ENCODE measurements at places on chromosomes 5 and 9.

DNA sequence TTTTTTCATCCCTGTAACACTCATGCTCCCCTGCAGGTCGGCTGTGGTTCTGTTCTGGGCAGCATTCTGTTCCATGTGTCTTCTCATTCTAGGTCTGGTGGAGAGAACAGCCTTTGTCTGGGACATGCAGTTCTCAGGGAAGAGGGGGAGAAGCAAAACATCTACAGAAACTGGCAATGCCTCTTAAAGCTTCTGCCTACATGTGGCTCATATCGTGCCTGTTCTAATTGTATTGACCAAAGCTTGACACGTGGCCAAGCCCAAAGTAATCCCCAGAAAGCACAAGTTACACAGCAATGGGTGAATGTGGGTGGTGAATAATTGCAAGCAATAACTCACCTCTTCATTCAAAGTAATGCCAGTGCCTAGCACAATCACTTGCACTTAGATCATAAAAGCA, 218.2 kb upstream of the IL12B start:
- DNase-seq, result no peak

DNA sequence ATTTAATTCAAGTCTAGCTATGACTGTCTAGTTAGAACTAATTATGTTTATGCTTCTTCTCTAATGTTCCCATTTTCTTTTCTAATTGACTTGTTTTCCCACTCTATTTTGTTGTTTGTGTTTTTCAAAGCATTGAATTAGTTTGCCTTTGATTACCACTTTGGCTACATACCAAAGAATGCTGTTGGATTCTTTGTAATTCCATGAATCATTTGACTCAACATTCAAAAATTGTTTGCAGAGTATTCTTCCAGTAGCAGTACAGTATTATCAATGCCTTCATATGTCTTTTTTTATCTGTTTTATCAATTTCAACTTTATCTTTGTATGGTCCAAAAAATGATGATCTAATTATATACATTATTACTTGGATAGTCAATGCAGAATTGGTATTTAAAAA, 288.7 kb downstream of the RFX3 start:
- DNase-seq, result no peak

- DNase-seq, result no peak
Measured at GRCh38 chr9:134827559-134827958, 53.1 kb upstream of the FCN2 start.

DNA sequence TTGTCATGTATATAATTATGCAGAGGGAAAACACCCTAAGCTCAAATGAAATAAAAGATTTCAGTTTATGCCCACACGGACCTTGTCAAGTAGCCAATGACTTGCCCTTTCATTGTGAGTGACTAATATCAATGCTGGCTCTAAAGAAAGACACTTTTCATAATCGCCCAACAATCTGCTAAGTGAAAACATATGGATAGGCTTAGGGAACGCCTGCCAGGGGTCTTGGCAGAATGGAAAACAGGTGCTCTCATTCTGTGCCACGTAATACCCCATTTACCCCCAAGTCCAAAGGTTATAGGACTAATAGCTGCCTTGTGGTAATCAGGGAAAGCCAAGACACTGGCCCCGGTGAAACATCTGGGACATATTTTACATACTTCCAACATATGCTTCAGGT, 157.7 kb downstream of the SLF1 start:
- no peak for DNase-seq

DNA sequence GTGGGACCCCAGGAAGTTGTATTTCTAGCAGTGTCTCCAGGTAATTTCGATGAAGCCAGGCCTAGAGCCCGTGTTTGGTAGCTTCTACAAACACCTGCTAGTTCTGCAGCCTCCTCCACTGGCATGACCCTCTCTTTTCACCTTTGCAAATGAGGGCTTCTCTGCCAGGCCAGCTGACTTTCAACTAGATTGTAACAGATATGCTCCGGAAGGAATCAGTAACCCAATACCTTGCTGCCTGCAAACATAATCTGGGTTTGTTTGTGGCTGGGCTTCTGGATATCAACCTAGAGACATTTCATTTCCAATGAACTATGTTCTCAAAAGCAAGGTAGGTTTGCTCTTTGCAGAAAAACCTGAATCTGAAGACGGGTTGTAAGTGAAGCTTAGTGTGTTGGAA, 354.8 kb downstream of the DMRT2 start:
- DNase-seq, result no peak

DNA sequence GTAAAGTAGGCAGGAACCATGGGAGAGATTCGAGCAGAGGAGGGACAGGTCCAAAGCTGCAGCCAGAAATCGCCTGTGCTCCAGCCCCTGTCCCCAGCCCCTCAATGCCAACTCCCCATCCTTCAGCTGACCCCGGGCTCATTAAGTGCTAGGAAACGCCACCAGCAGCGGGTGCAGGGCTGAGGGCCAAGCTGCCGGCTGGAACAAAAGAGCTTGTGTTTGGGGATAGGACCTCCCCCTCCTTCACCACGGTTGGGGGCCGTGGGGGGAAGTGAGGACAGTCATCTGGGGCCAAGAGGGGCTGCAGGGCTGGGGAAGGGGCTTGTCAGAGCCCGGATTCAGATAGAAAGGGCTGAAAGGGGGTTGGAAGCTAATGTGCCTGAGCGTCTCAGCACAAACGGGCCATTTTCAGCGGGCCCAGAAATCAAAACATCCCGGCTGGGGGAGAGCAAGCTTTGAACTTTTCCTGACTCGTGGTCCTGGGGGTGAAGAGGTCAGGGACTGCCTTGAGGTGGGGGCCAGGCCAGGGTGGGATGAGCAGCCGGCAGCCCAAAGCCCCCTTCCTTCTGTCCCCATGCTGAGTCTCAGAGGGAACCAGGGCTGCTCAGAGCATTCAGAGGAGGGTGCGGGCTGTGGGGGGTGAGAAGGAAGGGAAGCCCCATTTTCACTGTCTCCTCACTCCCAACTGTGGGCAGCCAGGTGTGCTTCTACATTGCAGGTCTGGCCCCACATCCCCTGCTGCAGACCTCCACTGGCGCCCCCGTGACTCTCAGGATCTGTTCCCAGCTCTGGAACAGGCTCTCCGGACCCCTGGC, 69.4 kb upstream of the DAB2IP start:
- no peak for DNase-seq

DNA sequence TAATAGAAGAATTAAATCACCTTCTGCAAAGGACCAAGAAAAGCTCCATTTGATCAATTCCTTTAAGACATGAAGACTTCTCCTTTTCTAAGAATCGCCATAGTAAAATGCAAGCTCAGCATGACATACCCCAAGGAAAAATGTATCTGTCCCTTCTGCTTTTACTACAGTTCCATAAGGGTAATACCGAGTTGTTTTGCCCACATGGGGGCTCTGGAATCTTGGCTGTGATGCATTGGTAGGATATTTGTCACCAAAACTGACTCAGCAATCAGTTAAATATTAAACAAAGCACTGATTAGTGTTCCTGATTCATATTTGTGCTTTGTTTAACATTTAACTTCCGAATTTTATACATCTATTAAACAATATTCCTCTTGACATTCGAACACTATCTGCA, 24.3 kb upstream of the KCNIP1 start:
- DNase-seq, result no peak

DNA sequence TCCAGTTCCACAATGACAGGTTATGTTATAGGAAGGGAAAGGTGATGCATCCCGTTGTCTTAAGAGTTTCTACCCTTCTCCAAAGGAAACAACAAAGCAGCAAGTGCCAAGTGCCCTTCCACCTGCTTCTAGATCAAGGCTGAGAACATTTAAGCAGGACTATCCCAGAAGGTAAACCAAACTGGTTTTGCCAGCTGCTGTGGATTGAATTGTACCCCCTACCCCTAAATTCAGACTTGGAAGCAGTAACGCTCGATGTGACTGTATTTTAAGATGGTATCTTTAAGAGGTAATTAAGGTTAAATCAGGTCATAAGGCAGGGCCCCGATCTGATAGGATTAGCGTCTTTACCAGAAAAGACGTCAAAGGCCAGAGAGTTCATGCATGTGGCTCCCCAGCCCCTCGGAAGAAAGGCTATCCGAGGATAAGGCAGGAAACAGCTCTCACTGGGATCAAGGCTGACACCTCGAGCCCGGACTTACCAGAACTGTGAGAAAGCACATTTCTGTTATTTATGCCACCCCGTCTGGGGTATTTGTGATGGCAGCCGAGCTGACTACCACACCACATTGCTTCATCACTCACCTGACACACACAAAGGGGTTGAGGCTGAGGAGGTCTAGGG, 179.1 kb upstream of the RAI14 start:
- no peak for DNase-seq

DNA sequence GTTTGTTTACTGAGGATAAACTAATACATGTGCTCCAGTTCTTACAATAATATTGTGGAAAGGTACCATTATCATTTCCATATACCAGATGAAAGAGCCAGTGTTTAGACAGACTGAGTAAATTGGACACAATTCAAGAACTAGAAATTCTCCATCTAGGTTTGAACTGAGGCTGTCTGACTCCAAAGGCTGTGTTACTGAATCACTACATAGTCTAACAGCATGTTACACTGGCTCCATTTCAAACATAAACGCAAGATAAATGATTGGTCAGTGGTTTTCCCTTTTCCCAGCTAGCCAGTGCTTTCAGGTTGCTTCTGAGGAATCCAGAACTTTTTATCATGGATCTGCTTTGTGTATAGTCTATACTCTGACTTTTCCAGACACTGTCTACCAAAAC, 8.1 kb downstream of the SPDL1 start:
- no peak for DNase-seq

GRCh38 chr5:74233571-74233970, 407.0 kb downstream of the ENC1 start:
- no peak for DNase-seq

- DNase-seq, result no peak
Measured at GRCh38 chr5:170232786-170233185, at the start of gene C5orf58. Gene C5orf58, plus strand, starts transcription at chr5:170232985. Its CDS starts 1,992 bp downstream, at chr5:170234977.

- no peak for DNase-seq
Measured at GRCh38 chr5:35319333-35320002, 89.2 kb upstream of the PRLR start.

DNA sequence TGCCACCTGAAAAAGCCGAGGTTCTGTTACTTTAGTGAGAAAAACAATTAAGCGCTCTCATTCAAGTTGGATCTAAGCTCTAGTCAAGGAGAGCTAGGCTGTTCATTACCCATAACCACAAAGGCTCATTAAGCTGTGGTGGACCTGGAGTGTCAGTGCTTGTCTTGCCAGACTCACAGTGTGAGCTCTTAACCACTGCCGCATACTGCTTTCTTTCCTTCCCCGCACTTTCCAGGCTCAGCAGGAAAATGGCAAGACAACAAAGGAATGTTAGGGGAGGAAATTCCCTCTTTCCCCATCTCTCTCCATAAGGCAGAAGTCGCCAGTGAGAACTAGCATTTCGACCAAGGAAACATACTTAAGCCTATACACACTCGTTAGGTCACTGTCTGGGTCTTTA, 467.3 kb downstream of the ENC1 start:
- DNase-seq, result no peak

Data from CD8-positive, alpha-beta T cell (primary cell).